ENCODE measurements at places on chromosomes 16 and 17. TPM values are rescaled to one million over a fixed set of nuclear protein-coding genes. Genes with fewer than 3 reads are reported as not detected.
A peak's percentile ranks its signal among the peaks of the same experiment; 100 is the strongest.

CEP112 gene
- total RNA-seq: 7.2 TPM

- no peak for DNase-seq
Observed at GRCh38 chr17:20280851-20281250, 186.5 kb downstream of the LGALS9B start.

- peak; percentile 17 for DNase-seq
Observed at GRCh38 chr17:70813355-70813930, 644.1 kb downstream of the KCNJ2 start.

KCNAB3 gene
- total RNA-seq: not detected

DNA sequence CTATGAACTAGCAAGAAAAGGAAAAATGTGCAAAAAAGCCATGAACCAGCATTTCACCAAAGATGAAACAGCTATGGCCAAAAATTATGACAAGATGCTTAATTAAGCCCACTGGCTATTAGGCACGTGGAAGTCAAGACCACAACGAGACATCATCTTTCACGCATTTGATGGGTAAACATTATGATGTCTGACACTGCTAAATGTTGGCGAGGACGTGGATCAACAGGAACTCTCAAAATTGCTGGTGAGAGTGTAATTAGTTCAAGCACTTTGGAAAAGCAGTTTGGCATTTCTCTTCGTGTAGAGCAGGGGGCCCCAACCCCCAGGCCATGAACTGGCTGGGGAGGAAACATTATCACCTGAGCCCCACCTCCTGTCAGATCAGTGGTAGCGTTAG lies 39.6 kb upstream of the ADGRG1 start:
- no peak for DNase-seq

ADORA2B gene
- 19.3 TPM for total RNA-seq

GRCh38 chr17:31792007-31792585 lies 66.9 kb downstream of the COPRS start:
- DNase-seq: no peak

- DNase-seq: peak; percentile 70
Observed at GRCh38 chr17:28812748-28813377, 29.7 kb downstream of the FAM222B start.

- no peak for DNase-seq
Observed at GRCh38 chr16:68062910-68063393, 22.2 kb upstream of the NFATC3 start.

DNA sequence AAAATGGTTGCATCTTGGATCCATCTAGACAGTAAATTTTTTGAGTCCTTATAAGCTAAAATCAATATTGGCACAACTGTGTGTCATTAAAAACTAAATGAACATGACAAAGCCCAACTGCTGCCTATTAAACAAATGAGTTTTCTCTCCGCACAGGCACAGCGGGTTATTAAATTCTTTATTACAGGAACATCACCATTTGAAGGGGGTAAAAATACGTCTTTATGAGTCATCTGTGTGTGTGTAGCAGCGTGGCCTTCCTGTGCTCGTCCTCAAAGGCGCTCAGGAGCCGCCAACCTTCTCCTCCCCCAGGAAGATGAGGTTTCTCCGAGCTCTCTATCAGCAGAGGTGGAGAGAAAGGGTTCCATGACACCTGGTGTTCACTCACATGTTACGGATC lies 62.6 kb upstream of the SDK2 start:
- no peak for DNase-seq

- DNase-seq: peak; percentile 24
Observed at GRCh38 chr16:57675741-57676551, 7.8 kb downstream of the ADGRG3 start.

Data from fibroblast of the aortic adventitia (primary cell).